Fibroblast of villous mesenchyme (primary cell): ENCODE measurements at places on chromosomes 3 and 15. TPM values are rescaled to one million over a fixed set of nuclear protein-coding genes. Genes with fewer than 3 reads are reported as not detected.

DNA sequence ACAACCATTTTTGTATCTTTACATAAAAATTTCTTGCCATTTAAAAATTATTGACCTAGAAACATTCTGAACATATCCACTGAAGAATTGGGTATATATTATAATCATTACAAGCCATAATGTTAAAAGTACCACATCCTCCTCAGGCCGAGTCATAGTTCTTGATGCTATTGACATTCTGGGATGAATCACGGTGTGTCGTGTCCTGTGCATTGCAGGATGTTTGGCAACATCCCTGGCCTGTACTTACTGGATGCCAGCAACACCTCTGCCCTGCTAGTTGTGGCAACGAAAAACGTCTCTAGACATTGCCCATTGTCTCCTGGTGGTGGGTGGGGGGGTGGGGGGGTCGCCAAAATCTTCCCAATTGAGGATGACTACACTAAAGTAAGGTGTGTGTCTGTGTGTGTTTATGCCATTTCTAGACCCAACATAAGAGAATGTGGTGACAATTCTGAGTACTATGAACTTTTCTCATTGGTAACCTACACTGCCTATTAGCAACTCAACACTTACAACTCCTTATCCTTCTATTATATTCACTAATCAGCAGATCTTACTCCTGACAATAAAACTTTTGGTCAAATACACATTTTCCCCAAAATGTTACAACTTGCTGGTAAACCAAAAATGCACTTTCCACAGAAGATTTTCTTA lies 471.6 kb downstream of the FOXP1 start:
- peak; percentile 82 for DNase-seq

- DNase-seq: no peak
These were observed 243.6 kb upstream of the MDFIC2 start for GRCh38 chr3:70556056-70556455.

PLA2G4E gene
- total RNA-seq: not detected in 2 replicates

FBXO40 gene
- total RNA-seq: under 0.01 TPM in 1 of 2 replicates, not detected in the other
